ENCODE measurements at places on chromosomes 1 and 21.

DNA sequence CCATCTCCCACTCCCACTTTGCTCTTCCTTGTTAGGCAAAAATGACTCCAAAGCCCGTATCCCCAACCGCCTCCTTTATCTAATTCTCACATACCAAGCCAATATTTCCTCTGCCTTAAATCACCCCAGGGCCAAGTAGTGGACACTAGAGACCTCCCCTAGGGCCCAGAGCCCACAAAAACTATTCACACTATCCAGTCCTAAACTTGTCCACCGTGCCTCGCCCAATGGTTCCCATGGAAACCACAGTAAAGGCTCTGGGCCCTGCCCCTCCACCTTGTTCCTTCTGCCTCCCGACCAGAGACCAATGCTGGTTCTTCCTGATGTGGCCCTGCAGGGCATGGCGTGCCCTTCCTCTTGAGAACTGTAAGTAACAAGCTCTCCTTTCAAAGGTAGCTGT is 11.8 kb downstream of the CFAP107 start:
- DNase-seq: no peak

DNA sequence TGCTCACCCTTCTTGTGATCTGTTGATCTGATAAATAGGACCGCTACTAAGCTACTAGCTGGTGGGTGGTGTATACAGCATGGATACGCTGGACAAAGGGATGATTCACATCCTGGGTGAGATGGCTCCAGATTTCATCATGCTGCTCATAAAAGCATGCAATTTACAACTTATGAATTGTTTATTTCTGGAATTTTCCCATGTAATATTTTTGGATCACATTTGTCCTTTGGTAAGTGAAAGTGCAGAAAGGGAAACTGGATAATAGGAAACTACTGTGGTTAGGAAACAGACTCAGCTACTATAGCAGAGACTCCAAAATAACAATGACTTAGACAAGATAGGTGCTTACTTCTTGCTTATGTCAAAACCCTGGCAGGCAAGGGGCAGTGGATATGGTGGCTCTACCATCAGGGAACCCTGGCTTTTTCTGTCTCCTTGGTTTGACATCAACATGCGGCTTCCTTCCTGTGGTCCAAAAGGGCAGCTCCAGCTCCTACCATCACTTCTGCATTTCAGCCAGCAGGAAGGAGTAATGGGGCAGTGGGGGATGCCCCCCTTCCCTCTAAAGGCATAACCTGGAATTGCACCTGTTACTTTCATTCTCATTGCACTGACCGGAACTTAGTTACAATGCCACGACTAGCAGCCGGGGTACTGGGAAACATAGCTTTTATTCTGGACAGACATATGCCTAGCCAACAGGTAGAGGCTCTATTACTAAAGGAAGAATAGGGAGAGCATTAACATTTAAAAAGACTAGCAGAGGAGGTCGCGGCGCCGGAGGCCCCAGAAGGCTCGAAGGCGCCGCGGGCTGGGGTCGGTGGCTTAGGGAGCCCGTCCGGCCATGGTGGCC is 13.8 kb upstream of the AK2 start:
- DNase-seq: no peak

- no peak for DNase-seq
Observed at GRCh38 chr1:226293553-226293920, 15.4 kb downstream of the LIN9 start.

DNA sequence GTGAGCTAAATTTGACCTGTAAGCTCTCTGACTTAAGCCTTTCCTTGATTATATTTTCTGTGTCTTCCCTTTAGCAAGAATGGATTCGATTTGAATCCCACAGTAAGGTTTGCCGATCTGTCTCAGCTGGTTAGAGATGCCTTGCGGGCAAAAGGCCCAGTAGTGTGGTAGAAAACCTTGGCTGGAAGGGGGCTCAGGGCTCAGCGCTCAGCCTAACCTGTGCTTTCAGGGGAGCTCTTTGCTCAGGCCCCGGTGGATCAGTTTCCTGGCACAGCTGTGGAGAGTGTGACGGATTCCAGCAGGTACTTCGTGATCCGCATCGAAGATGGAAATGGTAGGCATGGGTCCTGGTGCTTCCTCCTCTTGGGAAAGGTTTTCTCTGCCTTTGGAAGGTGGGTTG is 7.1 kb downstream of the NECAP2 start:
- no peak for DNase-seq

DNA sequence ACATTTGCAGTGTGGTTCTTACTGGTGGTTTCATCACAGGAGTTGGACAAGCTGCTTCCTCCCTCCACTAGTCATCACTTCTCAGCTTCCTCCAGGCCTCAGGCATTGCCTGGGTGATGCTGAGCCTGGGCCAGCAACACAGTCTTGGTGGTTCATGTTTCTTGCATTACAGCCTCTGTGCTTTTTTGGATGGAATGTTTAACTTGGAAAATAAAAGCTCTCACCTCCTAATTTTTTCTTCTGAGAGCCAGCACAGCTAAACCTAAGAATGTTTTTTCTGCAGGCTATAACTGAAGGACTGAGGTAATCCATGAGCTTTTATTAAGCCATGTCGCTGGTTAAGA is 66.1 kb upstream of the RHOU start:
- DNase-seq: no peak

DNA sequence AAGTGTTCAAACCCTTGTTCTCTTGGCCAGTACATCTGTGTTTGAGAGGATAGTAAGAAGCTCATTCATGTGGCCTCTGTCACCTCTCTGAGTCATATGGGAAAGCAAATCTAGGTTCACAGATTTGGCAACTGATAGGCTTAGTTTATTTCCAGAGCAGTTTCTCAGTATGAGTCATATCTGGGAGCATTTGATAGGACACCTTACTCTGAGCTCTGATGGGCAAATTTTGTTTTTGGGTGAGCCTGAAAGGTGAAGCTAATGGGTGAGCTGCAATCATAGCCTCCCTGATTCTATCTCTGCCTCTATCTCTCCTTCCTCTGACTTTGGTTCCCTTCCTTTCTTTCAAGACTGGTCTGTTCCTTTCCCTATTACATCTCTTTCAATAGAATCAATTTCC is 134.4 kb downstream of the S1PR1 start:
- no peak for DNase-seq

DNA sequence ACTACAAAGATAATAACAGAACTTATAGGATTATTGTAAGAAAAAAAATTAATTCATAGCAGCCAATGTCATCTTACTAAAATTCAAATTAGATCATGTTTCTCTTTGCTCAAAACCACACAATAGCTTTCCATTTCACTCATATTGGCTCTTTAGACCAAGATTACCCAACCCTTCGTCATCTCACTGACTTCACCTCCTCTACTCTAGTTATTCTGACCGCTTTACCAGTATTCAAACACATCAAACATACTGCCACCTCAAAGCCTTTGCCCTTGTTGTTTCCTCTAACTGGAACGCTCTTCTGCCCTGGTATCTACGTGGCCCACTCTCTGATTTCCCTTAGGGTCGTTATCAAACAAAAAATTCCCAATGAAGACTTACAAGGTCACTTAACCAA is 1.7 kb downstream of the ANGPTL3 start:
- no peak for DNase-seq

DNA sequence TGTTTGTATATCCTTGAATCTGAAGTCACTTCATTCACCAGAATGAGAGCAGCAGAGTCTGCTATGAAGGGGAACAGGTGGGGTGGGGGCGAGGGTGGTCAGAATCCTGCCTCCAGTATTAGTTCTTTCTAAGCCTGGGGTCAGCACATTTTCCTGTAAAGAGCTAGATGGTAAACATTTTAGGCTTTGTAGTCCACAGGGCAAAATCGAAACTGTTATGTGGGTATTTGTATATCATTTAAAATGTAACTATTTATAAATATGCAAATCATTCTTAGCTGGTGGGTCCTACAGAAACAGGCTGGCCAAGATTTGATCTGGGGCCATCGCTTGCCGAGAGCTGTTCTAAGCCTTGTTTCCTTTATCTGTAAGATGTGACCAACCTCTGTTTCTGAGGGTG is 96.0 kb downstream of the IGSF21 start:
- DNase-seq: no peak

DNA sequence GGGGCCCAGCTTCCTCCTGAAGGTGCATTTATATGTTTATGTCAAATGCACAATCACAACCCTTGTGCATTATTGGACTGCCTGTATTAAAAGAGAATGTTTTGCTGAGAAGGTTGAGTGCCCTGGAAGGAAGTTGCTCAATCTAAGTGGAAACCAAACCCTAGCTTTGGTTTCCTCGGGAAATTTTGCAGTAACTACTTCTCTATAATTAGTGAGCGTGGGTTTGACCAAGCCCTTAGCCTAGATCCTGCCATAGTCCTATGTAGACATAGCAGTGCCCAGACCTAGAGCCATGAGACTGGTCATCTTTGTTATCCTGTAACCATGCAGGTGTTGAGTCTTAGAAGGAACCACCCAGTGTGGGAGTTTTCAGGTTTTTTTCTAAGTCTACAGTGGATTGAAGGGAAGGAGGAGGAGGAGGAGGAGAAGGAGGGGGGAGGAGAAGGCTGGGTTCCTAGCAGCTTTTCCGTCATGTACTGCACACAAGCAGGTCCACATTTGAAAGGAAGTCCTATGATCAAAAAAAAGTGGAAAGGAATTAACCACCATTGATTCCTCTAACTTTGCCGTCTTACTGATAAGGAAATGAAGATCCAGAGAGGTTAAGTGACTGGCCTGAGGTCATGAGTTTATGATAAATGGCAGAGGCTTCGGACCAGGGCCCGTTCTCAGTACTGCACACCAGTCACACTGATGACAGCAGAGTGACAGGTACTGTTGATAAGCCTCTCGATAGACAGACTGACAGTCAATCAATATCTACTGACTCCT is 72.2 kb upstream of the LYST start:
- DNase-seq: no peak

DNA sequence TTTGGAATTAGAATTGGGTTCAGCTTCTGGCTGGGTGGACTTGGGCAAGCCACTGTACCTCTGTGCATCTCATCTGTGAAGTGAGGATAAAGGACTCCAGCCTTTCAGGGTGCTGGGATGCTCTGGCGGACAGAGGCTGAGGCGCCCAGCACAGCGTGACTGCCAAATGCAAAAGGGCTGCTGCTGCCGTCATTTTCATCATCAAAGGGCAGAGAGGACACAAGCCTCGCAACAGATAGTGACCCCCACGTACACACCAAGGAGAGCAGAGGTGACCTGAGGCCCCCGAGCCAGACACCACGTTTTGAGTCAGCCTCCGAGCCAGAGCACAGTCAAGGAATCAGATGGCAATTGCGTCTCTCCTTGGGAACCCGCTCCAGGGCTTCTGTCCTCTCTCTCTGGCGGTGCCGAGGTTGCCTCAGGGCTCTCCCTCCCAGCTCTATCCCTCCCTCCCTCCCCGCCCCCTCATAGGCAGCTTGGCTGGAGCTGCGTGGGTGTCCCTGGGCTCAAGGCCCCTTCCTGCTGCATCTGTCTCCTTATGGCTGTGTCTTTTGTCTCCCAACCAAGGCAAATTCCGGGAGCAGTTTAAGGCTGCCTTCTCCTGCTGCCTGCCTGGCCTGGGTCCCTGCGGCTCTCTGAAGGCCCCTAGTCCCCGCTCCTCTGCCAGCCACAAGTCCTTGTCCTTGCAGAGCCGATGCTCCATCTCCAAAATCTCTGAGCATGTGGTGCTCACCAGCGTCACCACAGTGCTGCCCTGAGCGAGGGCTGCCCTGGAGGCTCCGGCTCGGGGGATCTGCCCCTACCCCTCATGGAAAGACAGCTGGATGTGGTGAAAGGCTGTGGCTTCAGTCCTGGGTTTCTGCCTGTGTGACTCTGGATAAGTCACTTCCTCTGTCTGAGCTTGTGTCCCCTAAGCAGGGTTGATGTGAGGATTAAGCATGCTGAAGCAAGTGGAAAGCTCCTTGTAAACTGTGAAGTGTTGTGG is 9.0 kb downstream of the HCRTR1 start:
- DNase-seq: no peak

- no peak for DNase-seq
Observed at GRCh38 chr1:33152685-33153432, 29.0 kb downstream of the TRIM62 start.

DNA sequence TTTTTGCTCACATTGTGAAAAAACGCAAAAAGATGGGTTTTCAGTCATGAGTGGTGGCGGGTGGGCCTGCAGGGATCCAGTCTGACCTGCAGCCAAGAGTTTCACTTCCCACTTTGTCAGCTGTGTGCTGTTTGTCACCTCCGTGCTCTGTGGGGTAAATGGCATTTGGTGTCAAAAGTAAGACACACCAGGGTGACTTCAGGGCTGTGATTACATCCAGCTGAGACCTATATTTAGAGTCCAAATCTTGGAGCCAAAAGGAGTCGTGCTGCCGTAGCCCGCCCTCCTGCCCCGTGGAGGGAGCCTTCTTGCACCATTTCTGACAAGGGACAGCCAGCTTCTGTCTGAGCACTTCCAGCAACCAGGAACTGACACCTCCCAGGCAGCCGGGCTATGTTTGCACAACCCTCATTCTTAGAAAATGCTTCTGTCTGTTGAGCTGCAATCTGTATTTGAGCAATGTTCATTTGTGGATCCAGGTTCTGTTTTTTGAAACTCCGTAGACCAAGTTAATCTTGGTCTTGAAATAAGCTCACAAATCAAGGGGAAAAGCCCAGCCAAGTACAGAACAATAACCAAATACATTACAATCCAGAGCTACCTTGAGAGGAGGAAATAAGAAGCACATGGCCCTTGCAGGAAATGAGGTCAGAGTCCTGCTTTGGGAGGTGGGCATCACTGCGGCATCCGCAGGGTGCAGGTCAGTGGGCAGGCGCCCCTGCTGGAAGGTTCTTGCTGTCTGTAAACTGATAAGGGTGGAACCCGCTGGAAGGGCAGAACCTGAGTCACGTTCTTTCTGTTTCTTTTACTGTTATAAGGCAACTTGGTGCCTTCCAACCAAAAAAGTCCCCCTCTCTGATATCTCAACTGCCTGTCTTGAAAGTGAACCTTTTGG is 14.4 kb downstream of the ABCG1 start:
- peak; percentile 55 for DNase-seq

- no peak for DNase-seq
Observed at GRCh38 chr1:223771814-223772770, 59.8 kb downstream of the CAPN2 start.

DNA sequence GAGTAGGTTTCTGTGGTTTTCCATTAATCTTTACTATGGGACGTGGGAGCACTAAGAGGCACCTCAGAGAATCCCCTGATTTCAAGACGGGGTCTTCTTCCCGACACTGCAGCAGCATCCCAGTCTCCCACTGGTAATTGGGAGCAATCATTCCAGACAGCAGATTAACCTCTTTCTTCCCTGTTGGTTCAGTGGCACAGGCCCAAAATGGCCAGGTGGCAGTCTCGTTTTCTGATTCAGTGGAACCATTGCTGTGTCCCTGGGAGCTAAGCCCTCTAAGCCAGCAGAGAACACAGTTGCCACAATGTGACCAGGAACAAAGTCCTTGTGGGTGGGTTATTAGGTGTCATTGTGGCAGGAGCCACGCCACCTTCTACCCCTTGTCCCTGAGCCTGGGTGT is 342.1 kb downstream of the MATN1 start:
- no peak for DNase-seq

- no peak for DNase-seq
Observed at GRCh38 chr1:225655509-225656258, 2.8 kb upstream of the ENAH start.

- DNase-seq: no peak
Observed at GRCh38 chr1:177973585-177973984, 3.7 kb upstream of the SEC16B start.

GRCh38 chr21:41895643-41896493 is 16.7 kb upstream of the PRDM15 start:
- no peak for DNase-seq
